RPMI7951 (cell line): ENCODE measurements at places on chromosomes 3 and 15.

- DNase-seq: no peak
These were observed 28.9 kb downstream of the PDCD10 start for GRCh38 chr3:167705840-167706239.

GRCh38 chr15:68195336-68196112 lies 9.6 kb downstream of the CALML4 start:
- no peak for DNase-seq

DNA sequence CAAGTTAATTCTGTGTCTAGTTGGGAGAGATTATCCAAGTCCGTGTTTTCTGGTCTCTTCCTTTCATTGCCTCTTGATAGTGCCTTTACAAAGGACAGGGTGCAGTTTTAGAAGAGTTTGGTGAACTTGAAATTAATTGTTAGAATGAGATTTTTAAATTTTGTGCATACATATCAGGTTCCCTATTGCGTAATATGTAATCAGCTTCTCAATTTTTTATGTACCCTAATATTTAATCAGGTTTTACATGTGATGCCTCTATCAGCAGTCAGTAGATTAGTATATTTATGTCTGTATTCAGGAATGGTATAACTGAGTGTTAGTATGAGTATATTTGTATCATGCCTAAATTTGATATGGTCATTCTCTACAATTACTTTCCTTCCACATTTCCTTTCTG lies 4.9 kb downstream of the SEC62 start:
- DNase-seq: no peak

- no peak for DNase-seq
These were observed 209.2 kb upstream of the NR2F2 start for GRCh38 chr15:96121086-96121920.

DNA sequence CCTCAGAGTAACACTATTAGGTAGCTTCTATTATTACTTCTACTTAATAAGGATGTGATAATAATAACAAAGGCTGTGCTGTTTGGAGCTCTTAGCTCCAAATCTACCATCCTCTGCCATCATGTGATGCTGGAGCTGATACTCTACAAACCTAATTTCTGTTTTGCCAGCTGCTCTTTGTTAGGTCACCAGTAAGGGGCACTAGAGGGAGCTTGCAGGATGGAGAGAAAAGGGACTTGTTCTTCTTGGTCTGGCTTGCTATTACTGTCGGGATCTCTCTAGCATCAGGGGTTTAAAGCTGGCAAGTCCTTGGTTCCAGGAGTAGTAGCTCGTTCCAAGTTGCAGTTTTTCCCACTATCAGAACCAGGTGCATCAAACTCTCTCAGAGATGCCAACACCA lies 194.9 kb upstream of the KBTBD8 start:
- DNase-seq: no peak

GRCh38 chr3:76566211-76566534 lies 473.7 kb upstream of the ROBO2 start:
- DNase-seq: no peak

- no peak for DNase-seq
These were observed 92.3 kb downstream of the TMEM212 start for GRCh38 chr3:171935261-171936123.

- no peak for DNase-seq
These were observed 1.2 kb upstream of the ATRIP start for GRCh38 chr3:48445277-48445882.

DNA sequence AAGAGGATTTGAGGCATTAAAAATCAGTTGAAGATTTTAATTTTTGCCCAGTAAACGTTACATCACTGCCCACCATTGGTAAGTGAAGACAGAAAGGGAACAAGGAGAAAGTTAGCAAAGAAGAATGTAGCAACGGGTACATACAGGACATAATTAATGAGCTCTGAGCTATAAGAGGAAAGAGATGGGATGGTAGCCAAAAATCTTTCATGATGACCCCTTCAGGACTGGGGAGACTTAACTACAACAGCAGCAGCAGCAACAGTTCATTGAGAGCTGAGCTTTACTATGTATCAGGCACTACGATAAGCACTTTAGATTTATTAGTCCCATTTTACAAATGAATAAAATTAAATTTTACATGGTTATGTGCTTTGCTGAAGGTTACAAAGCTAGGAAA lies 18.4 kb downstream of the EMC4 start:
- no peak for DNase-seq

DNA sequence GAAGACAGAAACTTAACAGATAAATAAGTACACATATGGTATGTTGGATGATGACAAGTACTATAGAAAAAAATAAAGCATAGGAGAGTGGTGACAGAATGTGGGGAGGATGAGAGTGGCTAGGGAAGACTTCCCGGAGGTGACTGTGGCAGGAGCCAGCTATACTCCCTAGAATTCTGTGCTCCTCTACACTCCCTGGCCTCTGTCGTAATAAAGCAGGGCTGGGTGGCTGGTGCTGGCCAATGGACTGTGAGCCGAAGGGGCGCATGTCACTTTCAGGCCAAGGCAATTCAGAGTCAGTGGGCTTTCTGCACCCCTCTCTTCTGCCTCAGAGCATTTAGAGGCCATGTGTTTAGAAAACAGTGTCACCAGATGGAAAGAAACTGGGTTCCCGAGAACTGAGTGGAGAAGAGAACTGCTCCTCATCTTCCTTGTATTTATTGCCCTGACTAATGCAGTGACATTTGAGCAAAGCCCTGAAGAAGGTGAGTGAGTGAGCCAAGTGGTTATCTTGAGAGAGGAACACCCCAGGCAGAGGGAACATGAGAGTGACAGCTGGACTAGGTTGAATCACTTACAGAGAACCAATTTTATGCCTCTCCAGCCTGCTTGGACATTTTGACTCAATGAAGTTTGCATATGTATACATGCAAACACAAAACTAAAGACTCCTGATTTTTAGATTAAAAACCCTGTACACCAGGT lies 5.2 kb upstream of the VPS8 start:
- DNase-seq: no peak

- DNase-seq: no peak
These were observed 552.6 kb upstream of the CBLB start for GRCh38 chr3:106421426-106421825.

- no peak for DNase-seq
These were observed 55.8 kb downstream of the SLC41A3 start for GRCh38 chr3:126028096-126028495.

- DNase-seq: peak; percentile 61
These were observed 186.6 kb upstream of the FEZF2 start for GRCh38 chr3:62559831-62560445.

- DNase-seq: no peak
These were observed 298.4 kb downstream of the GAP43 start for GRCh38 chr3:115921711-115922110.

DNA sequence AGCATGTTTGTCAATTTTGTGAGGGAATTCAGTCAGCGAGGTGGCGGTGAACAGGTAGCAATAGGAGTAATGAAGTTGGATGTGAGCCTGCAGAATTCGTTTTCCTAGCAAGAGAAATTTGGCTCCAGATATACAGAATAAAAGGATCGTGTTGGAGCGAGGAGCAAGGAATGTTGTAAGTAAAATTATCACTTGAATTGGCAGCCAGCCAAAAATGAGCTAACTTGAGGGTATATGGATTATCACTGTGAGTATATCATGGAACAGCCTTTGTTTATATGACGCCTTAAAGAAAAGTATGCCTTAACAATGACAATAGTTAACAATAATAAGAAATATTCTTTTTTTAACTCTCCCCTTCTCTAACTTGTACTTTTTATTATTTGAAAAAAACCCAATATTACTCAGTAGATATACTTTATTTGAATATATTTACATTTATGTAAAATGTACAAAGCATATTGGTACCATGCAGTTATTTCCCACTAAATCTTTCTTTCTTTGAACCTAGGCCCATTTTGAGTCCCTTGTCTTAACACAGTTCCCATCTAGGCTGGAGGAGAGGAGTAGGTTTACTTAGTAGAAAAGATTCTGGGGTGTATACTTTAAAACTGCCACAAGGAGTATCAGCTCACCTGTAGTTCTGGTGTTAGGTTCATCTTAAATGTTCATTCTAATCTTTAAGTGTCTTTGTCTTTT lies 29.3 kb downstream of the EPHA6 start:
- no peak for DNase-seq

GRCh38 chr3:152305075-152305474 lies 36.3 kb downstream of the MBNL1 start:
- DNase-seq: no peak

GRCh38 chr15:56639631-56640030 lies 93.7 kb downstream of the ZNF280D start:
- no peak for DNase-seq

DNA sequence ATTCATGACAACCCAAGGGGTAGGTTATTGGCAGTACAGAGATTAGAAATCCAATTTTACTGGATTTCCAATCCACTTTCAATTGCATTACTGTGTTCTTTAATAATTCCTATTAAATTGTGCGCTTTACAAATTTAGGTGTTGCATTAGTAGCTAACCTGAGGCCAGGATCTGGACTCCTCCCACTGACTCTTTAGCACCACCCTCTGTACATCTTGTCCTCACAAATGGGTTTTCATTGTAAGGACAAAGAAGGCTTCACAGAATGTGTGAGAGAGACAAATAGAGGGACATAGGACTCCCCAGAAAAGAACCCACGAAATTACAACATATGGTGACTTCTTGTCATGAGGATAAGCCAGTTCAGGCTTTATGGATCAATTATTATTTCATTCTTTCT lies 643.1 kb upstream of the NAALADL2 start:
- no peak for DNase-seq

- DNase-seq: peak; percentile 18
These were observed 159.6 kb upstream of the GADL1 start for GRCh38 chr3:31054032-31054431.

DNA sequence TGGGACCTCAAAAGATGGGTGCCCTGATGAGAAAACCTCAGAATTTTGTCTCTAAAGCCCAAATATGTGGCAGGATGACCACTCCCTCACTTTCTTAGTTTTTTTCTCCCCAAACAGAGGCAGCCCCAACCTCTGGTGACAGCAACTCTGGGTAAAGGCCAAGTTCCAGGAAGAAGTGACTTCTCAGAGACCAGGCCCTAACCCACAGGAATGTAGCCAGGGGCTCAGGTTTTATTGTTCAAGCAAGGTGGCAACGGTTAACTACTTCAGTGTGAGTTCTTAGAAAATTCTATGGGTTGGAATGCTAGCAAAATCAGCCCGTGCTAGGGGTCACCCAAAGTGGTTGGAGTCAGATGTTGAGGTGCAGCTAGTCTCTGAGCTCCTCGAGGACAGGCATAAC lies 5.1 kb upstream of the DNAJA4 start:
- DNase-seq: no peak

- no peak for DNase-seq
These were observed 4.5 kb downstream of the POLG start for GRCh38 chr15:89330119-89330518.

- DNase-seq: peak; percentile 59
These were observed 53.5 kb upstream of the LEKR1 start for GRCh38 chr3:156772588-156773206.

GRCh38 chr3:109806929-109807328 lies 469.6 kb upstream of the DPPA4 start:
- peak; percentile 76 for DNase-seq

DNA sequence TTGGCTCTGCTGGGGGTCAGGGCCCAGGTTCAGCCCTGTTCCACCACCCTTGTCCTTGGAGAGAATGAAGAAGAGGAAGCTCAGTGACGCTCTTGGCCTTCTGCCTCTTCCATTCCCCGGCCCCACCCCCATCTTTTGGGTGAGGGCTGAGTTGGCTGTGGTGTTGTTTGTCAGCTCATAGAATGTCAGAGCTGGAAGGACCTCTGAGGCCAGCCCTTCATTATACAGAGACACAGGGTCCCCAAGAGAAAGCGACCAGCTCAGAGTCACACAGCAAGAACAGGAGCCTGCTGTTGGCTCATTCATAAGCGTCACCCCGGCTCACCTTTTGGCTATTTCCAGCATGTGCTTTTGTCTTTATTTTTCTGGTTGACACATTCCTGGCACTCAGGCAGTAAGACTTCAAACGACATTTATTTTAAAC lies 68.2 kb downstream of the AAGAB start:
- no peak for DNase-seq

GRCh38 chr3:81920816-81921215 lies 159.4 kb upstream of the GBE1 start:
- no peak for DNase-seq

GRCh38 chr3:12235691-12236090 lies 53.2 kb upstream of the PPARG start:
- peak; percentile 48 for DNase-seq

- peak; percentile 59 for DNase-seq
These were observed 53.0 kb upstream of the HES1 start for GRCh38 chr3:194082743-194083636.

DNA sequence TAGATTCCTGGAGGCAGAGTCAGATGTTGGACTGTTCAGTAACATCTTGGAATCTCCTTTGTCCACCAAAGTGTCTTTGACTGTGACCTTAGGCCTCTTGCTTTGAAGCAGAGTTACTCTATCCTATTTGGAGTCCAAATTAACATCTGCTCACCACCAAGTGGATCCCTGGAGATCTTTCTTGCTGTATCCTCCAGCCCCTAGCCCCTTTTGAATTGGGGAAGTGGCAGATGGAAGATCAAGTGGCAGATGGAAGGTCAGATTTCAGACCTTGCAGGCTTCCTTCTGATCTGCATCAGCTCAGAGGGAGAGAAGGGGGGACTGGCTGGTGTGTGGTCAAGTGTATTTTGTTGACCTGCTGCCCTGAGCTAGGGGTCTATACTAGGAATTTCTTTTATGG lies 125.0 kb upstream of the ROPN1 start:
- DNase-seq: no peak

GRCh38 chr3:99808163-99808794 lies 9.4 kb upstream of the CMSS1 start:
- peak; percentile 75 for DNase-seq

- peak; percentile 99 for DNase-seq
These were observed 74.6 kb downstream of the ITGB5 start for GRCh38 chr3:124812291-124813265.
